ENCODE measurements at places on chromosomes 11 and 22. TPM values are rescaled to one million over a fixed set of nuclear protein-coding genes. Genes with fewer than 3 reads are reported as not detected.

DNA sequence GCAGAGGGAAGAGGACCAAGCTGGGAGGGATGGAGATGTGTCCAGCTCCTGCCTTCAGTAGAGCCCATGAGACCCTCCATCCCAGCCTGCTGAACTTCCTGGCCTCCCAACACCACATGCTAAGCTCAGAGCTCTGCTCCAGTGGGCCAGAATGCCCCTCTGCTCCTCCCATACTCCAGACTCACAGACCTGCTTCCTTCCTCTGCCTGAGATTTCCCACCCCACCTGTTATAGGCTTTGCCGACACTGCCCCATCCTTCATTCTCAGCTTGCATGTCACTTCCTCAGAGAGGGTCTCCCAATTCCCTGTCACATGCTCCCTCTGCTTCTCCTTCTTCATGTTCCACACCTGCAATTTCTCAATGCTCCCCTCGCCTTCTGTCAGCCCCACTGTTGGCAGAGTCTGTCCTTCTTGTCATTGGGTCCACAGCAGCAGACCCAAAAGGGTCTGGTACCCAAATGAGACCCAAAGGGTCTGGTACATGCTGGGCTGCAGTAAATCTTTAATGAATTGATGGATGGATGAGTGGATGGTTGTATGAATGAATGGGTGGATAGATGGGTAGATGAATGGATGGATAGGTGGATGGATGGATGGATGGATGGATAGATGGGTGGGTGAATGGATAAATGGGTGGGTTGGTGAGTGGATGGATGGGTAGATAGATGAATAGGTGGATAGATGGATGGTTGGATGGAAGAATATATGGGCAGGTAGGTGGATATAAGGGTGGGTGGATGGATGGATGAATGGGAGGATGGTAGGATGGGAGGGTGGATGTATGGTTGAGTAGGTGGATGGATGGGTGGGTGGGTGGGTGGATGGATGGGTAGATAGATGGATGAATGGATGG is 105.3 kb upstream of the FGF3 start:
- H3K4me1 ChIP-seq: no peaks in the 10 kb centered on the region
- DNase-seq: no peak
- H3K27ac ChIP-seq: no peak overlapping the region
- no peaks in the 10 kb centered on the region for H3K36me3 ChIP-seq
- H3K27me3 ChIP-seq: no peaks in the 10 kb centered on the region

YPEL4 gene
- 0.32 TPM for total RNA-seq

- peak overlapping the region; percentile 91 for H3K27ac ChIP-seq
- no peak for DNase-seq
- peak overlapping the region; percentile 87 for H3K4me3 ChIP-seq
Measured at GRCh38 chr11:120335556-120335907, 681 bp upstream of the ARHGEF12 start.

GRCh38 chr11:105719073-105719822 is 109.4 kb downstream of the GRIA4 start:
- DNase-seq: peak; percentile 22

- H3K36me3 ChIP-seq: no peaks in the 10 kb centered on the region
- no peaks in the 10 kb centered on the region for H3K4me1 ChIP-seq
- no peak overlapping the region for H3K4me3 ChIP-seq
- H3K27ac ChIP-seq: no peak overlapping the region
Measured at GRCh38 chr11:100182350-100182749, 504.7 kb upstream of the ARHGAP42 start.

- DNase-seq: peak; percentile 86
- peak overlapping the region; percentile 93 for H3K27ac ChIP-seq
- H3K36me3 ChIP-seq: no peaks in the 10 kb centered on the region
- peaks cover 25% of the 10 kb centered on the region for H3K4me1 ChIP-seq
- H3K27me3 ChIP-seq: no peaks in the 10 kb centered on the region
Measured at GRCh38 chr11:86244063-86244521, 461 bp upstream of the EED start.

GRCh38 chr11:57742087-57742452 is 779 bp downstream of the SELENOH start:
- H3K4me3 ChIP-seq: peak overlapping the region; percentile 97
- peak overlapping the region; percentile 76 for H3K27ac ChIP-seq
- H3K4me1 ChIP-seq: no peaks in the 10 kb centered on the region
- H3K36me3 ChIP-seq: peaks cover 49% of the 10 kb centered on the region
- no peaks in the 10 kb centered on the region for H3K27me3 ChIP-seq
